Muscle of back (tissue), 13 donors: ENCODE measurements at places on chromosomes 12 and 14.

DNA sequence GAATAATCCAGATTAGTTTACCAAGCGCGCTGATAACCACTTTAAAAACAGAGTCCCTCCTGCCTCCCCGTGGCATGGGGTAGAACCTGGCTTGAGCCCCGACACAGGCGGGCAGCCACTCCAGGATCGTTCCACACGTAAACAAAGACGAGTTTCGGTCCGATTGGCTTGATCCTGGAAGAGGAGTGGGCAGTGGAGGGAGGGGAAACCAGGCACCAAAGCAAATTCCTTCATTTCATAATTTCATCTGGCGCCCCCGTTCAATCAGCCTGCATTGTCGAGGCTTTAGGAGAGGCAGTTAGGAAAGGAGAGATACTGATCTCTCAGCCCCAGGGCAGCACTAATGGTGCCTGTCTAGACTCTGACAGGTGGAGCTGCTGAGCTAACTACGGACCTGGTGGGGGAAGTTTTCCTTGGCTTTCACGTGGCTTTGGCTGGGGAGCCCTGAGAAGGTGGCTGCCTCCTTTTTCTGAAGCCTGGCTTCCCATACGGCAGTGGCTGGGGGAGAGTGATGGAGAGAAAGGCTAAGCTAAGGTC is 751 bp upstream of the GPRC5A start:
- no peak for DNase-seq

DNA sequence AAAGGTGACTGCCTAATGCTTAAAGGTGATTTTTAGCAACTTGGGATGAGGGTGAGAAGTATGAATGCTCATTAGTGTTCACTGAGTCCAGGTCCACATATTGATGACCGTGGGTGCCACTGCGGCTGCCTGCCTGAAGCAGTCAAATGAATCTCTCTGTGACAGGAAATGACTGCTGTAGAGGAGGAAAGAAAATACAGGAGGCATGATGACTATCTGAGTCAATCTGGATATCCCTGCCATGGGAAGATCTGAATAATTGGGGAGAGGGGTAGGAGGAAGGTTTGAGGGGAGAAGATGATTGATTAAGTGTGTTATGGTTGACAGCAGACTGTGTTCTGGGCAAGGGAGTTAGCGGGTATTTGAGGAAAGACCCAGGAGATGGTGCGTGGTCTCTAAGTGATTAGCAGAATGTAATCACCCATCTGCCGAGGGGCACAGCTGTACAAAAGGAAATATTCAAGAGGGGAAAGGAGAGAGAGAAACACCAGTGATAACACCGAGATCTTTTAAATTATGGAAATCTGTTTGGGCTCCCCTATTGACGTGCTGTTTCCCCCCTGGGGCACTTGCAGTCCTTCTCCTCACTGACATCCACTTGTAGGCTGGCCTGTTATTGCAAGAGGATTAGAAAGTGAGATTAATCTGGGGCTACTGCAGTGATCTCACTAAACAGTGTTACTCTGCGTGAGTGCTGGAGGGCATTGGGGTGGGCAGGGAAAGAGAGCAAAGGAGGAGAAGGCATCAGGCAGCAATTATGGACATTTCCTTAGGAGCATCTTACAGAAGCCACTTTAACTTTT is 97.7 kb downstream of the AKAP6 start:
- DNase-seq = peak; percentile 7

- DNase-seq = no peak
These were observed 24.0 kb downstream of the FAM222A start for GRCh38 chr12:109737631-109738030.

- no peak for DNase-seq
These were observed 1.5 kb upstream of the NXPH4 start for GRCh38 chr12:57215065-57215464.

DNA sequence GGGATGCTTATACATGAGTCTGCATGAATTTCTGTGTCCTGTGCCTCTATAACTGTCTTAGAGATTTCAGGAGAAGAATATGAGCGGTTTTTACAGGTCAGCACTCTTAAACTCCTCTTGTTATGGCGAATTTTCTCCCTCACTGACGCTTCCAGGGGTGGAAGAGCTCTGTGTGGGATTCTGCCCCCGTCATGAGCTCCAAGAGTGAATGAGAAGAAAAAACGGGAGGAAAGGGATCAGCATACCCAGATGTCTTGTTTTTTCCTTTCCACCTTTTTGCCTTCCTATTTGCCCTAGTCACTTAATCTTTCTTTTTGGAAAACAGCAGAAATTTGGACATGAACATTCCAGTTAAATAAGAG is 651 bp downstream of the PFKM start:
- peak; percentile 20 for DNase-seq

- no peak for DNase-seq
These were observed 17.5 kb downstream of the CBX5 start for GRCh38 chr12:54262403-54262925.

- no peak for DNase-seq
These were observed 53.1 kb downstream of the ZFYVE26 start for GRCh38 chr14:67763158-67763822.
